ENCODE measurements at places on chromosomes 11 and 22.

DNA sequence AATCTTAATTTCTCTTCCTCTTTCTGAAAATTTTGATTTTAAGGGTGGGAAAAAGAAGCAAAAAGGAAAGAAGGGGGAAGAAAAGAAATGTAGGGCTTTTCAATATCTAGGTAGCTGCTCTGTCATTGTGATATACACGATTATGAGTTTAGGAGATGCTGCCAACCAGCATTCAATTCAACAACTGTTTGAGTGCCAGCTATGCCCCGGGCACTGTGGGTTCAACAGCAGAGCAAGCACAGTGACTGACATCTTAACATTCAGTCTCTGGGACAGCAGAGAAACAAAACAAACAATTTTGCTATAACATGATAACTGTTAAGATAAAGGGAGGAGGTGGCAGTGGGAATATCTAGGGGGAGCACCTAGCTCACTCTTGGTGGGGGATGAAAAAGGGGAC is 91.6 kb downstream of the DBX1 start:
- DNase-seq: no peak

GRCh38 chr11:9738116-9738515 is 74.2 kb downstream of the SWAP70 start:
- DNase-seq: no peak

DNA sequence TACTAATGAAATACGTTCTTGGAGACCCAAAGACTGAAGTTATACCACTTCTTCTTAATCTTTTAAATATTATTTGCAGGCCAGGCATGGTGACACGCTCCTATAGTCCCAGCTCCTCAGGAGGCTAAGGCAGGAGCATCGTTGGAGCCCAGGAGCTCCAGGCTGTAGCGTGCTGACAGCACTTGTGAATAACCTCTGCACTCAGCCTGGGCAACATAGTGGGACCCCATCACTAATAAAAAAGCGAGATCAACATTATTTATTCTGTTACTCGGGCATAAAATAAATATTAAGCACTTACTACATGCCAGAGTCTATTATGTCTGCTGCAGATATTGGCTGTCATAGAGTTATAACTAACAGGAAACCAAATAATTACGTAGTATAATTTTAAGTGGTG is 720 bp upstream of the MED17 start:
- DNase-seq: no peak

DNA sequence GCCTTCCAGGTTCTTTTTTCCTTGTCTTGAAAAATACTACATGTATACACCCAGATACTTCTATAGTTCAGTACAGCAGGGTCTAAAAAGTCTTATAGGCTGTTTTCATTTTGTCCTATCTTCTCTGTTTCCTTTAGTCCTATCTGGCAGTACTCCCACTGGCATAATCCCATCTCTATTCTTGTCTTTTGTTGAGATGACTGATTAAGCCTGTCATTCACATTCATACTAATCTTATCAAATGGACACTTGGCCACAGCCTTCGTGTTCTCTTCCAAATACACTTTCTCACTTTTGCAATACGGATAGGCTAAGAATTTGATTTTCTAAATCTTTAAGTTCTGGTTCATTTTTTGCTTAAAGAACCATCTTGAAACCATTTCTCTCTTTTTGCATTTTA is 42.8 kb downstream of the OR5AK2 start:
- no peak for DNase-seq

DNA sequence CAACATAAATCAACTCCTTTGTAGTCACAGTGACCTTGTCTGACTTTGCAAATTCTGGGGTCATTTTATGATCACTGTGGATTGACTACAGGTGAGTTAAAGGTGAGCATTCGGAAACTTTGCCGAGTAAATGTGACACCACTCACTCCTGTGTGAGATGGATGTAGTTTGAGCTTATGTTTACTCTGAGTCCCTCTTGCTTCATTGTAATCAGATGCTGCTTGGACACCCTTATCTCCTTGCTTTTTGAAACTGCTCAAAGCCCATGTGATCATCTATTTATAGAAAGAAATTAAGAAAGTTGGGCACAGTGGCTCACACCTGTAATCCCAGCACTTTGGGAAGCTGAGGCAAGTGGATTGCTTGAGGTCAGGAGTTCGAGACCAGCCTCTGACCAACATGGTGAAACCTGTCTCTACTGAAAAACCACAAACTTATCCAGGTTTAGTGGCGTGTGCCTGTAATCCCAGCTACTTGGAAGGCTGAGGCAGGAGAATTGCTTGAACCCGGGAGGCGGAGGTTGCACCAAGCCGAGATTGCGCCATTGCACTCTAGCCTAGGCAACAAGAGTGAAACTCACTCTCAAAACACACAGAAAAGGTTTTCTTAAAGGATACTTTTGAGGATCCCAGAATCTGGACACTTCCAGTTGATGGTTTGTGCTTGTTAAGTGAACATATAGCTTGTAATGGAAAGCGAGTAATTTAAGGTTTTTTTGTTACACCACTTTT is 7.2 kb downstream of the FAM118A start:
- DNase-seq: no peak

DNA sequence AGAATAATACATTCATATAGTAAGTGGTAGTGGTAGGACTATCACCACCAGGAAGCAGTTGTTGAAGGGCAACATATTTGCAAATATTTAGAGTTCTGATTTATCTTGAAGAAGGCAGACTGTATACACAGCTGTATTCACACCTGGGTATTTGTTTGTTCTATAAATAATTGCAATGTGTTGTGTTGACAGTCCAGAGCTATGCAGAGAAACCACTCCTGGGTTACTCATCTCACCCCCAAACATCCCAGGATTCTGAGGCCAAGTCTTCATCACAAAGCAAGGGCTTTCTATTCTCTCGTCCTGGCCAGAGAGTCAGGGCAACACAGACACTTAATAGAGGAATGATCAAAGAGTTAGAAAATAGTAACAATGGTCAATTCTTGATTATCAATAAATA is 102.1 kb upstream of the FAT3 start:
- no peak for DNase-seq

GRCh38 chr11:133724116-133724515 is 121.2 kb downstream of the SPATA19 start:
- DNase-seq: no peak

GRCh38 chr11:46267930-46268329 is 9.5 kb upstream of the CREB3L1 start:
- DNase-seq: no peak

- no peak for DNase-seq
Observed at GRCh38 chr11:24064309-24064903, 432.4 kb upstream of the LUZP2 start.

DNA sequence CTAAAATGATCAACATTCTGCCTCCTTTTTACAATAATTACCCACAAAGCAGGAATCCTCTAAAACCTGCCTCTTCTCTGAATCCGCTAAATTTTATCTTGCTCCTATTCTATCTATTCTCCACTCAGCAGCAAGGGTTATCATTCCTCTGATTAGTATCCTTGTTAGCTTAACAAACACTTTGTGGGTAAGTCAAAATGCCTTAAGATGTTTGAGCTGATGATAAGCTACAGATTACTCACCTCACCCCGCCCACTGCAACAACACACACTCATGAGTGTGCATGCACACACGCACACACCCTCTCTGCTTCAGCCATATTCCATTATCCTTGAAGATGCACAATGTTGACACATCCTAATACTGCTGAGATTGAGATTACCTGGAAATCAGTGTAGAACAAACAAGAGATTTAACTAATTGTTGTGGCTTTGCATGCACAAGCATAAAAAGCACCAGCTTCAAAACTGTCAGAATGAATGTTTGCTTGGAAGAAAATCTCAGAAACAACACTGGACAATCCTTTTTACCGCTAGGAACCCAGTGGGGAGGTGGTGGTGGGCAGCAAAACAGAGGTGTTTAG is 130.9 kb downstream of the BBOX1 start:
- peak; percentile 20 for DNase-seq

GRCh38 chr11:33021937-33022336 is 6.3 kb downstream of the DEPDC7 start:
- DNase-seq: no peak

- DNase-seq: no peak
Observed at GRCh38 chr11:92829121-92829520, 140.3 kb upstream of the MTNR1B start.

- no peak for DNase-seq
Observed at GRCh38 chr11:76822406-76822805, 38.3 kb upstream of the ACER3 start.

- no peak for DNase-seq
Observed at GRCh38 chr11:68326334-68327215, 14.2 kb downstream of the LRP5 start.

- DNase-seq: peak; percentile 28
Observed at GRCh38 chr11:76167590-76167989, 38.7 kb downstream of the WNT11 start.

GRCh38 chr22:40022536-40023240 is 27.9 kb downstream of the FAM83F start:
- no peak for DNase-seq
